ENCODE measurements at places on chromosomes 1 and 21. TPM values are rescaled to one million over a fixed set of nuclear protein-coding genes. Genes with fewer than 3 reads are reported as not detected.

The HTR6 gene
- total RNA-seq, result not detected

The ZSCAN20 gene
- total RNA-seq, result 7.5 TPM

The U2AF1 gene
- 48.4 TPM for total RNA-seq

The VHLL gene
- not detected for total RNA-seq

The CLIC6 gene
- total RNA-seq, result not detected

The NCDN gene
- 9.9 TPM for total RNA-seq

The C1orf122 gene
- total RNA-seq, result 21.1 TPM

The CFHR4 gene
- not detected for total RNA-seq

The TP73 gene
- under 0.01 TPM for total RNA-seq

The ATP1A4 gene
- not detected for total RNA-seq

The FNDC5 gene
- total RNA-seq, result not detected

The C1orf141 gene
- total RNA-seq, result not detected

The KIF17 gene
- total RNA-seq, result 0.32 TPM

The MMP23B gene
- total RNA-seq, result 0.61 TPM

The RHBG gene
- not detected for total RNA-seq

The PTPRC gene
- total RNA-seq, result 0.15 TPM

The NBPF20 gene
- 2.3 TPM for total RNA-seq

The SARS1 gene
- 344 TPM for total RNA-seq

The S100A3 gene
- 0.30 TPM for total RNA-seq

The RGS4 gene
- total RNA-seq, result 235 TPM

The RIPPLY3 gene
- not detected for total RNA-seq

The MSH4 gene
- total RNA-seq, result under 0.01 TPM

The RXFP4 gene
- not detected for total RNA-seq

The AMY1B gene
- not detected for total RNA-seq

The OR2T2 gene
- total RNA-seq, result not detected

The NCMAP gene
- not detected for total RNA-seq

The FCMR gene
- total RNA-seq, result not detected

The SLC35F3 gene
- not detected for total RNA-seq

The HRNR gene
- total RNA-seq, result not detected

The FMO5 gene
- total RNA-seq, result 0.76 TPM

The GBP5 gene
- 0.15 TPM for total RNA-seq

The PDZK1 gene
- total RNA-seq, result not detected

Data from epithelial cell of umbilical artery (primary cell).